ENCODE measurements at places on chromosomes 1 and 21.

- no peak for DNase-seq
- no peak overlapping the region for H3K27ac ChIP-seq
- H3K4me3 ChIP-seq, result no peak overlapping the region
- H3K4me1 ChIP-seq, result no peaks in the 10 kb centered on the region
Observed at GRCh38 chr1:3258386-3259003, 189.5 kb downstream of the PRDM16 start.

DNA sequence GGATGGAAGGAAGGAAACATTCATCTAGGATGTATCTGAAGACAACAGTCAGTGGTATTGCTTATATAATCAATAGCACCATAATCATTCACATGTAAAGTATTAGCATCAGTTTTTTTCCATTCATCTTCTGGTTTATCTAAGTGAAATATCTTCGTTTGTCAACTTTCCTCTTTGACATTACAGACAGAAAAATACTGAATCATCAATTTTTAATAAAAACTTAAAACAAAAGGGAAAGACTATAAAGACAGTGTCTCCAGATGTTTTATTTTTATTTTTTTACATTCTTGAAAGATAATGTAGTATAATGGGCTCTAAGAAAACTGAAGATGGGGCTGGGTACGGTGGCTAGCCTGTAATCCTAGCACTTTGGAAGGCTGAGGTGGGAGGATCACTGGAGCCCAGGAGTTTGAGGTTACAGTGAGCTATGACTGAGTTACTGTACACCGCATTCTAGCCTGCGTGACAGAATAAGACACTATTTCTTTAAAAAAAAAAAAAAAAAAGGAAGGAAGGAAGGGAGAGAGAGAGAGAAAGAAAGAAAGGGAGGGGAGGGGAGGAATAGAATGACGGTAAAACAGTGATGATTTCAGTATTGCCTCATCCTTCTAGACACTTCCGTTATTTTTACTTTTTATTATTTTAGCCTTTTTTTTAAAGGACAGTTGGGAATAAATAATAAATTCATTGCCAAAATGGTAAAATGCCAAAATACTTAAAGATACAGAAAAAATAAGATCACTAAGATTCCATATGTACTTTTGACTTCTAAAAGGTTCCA is 89.5 kb downstream of the NRIP1 start:
- no peaks in the 10 kb centered on the region for H3K4me1 ChIP-seq
- H3K27ac ChIP-seq, result no peak overlapping the region
- H3K36me3 ChIP-seq, result peaks cover 5% of the 10 kb centered on the region
- no peaks in the 10 kb centered on the region for H3K27me3 ChIP-seq
- H3K4me3 ChIP-seq, result no peak overlapping the region

DNA sequence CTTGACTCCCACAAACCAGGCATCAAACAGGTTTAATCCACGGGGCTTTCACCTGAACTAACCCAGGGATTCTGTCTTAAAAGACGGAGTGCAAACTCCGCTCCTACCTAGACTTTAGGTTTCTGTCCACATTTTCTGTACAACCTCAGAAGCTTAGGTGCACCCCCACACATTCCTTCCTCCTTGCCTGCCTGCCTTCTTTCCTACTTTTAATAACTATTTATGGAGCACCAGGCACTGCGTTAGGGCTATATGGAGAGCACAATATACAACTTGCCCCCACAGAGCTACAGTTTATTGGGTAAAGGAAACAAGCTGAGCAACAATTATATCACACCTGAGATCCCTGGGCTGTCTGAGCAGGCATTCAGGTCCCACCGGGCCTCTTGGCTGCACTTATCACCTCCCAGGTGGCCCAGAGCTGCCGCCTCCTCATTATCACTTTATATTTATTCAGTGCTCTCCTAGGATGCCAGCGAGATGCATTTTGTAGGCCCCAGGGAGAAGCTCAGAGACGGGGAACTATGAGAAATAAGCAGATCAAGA is 64.1 kb downstream of the DNTTIP2 start:
- H3K36me3 ChIP-seq, result no peaks in the 10 kb centered on the region
- H3K27ac ChIP-seq, result no peak overlapping the region
- no peak for DNase-seq
- H3K27me3 ChIP-seq, result no peaks in the 10 kb centered on the region
- H3K4me1 ChIP-seq, result peaks cover 22% of the 10 kb centered on the region

GRCh38 chr1:87004857-87005256 is 90.4 kb downstream of the HS2ST1 start:
- no peak for DNase-seq
- no peak overlapping the region for H3K27ac ChIP-seq
- H3K4me1 ChIP-seq, result no peaks in the 10 kb centered on the region
- no peaks in the 10 kb centered on the region for H3K36me3 ChIP-seq
- no peak overlapping the region for H3K4me3 ChIP-seq

DNA sequence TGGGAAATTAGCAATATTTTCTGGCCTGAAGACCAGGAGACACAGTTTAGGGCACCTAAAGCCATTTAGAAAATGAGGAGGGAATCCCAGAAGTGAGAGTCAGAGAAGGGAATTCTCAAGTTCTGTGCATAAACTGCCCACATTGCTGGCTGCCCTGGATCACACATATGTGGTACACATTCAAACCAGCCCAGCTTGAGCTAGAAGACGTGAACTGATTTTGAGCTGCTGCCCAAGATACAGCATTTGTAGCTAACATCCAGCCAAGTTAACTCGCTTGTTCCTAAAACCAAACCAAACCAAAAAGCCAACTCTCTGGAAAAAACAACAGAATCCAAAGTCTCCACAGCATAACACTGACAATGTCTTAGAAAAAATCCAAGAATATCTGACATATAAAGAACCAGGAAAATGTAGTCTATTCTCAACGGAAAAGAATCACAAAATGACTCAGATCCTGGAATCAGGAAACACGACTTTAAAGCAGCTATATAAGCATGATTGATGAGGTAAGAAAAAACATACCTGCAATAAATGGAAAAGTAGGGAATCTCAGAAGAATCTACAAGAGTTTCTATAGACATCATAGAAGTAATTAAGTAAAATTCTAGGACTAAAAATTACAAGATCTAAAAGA is 18.2 kb upstream of the QSOX1 start:
- no peak overlapping the region for H3K4me3 ChIP-seq
- DNase-seq, result no peak
- H3K27ac ChIP-seq, result no peak overlapping the region
- H3K4me1 ChIP-seq, result no peaks in the 10 kb centered on the region
- H3K27me3 ChIP-seq, result no peaks in the 10 kb centered on the region

DNA sequence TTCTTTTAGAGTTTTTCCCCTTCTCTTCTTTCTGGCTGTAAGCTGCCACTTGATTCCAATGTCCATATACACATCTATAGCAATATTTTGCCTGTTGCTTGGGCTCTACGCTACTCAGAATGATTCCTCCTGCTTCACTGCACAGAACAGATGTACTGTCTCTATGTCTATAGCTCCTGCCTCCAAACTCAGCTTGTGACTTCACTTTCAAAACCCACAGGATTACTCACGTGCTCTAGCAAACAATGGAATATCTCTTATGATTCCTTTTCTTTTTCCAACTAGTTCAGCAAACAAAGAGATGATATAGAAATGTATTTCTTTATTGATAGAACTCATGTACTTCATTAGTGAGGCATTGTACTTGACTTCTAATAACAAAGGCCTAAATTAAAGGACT is 80.5 kb upstream of the SOX13 start:
- H3K4me1 ChIP-seq, result no peaks in the 10 kb centered on the region
- no peak for DNase-seq
- peaks cover 4% of the 10 kb centered on the region for H3K27me3 ChIP-seq

- H3K36me3 ChIP-seq, result no peaks in the 10 kb centered on the region
- no peak for DNase-seq
- H3K4me1 ChIP-seq, result peaks cover 7% of the 10 kb centered on the region
- no peaks in the 10 kb centered on the region for H3K27me3 ChIP-seq
Observed at GRCh38 chr1:182795563-182796228, 6.1 kb downstream of the NPL start.

DNA sequence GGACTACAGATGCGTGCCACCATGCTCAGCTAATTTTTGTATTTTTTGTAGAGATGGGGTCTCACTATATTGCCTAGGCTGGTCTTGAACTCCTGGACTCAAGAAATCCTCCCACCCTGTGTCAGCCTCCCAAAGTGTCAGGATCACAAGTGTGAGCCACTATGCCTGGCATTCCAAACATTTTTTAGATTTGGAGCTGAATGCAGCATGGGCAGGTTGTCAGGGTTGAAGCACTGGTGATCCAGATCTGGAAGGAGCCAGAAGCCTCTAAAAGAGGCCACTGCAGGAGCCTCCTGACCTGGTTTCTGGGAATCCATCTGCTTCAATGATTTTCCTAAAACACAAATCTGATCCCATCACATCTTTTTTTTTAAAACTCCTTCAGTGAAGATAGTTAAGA is 1.8 kb upstream of the CTPS1 start:
- no peak for DNase-seq
- H3K4me3 ChIP-seq, result no peak overlapping the region
- no peak overlapping the region for H3K27ac ChIP-seq
- H3K4me1 ChIP-seq, result peaks cover 26% of the 10 kb centered on the region
- H3K36me3 ChIP-seq, result peaks cover 16% of the 10 kb centered on the region
- no peaks in the 10 kb centered on the region for H3K27me3 ChIP-seq

DNA sequence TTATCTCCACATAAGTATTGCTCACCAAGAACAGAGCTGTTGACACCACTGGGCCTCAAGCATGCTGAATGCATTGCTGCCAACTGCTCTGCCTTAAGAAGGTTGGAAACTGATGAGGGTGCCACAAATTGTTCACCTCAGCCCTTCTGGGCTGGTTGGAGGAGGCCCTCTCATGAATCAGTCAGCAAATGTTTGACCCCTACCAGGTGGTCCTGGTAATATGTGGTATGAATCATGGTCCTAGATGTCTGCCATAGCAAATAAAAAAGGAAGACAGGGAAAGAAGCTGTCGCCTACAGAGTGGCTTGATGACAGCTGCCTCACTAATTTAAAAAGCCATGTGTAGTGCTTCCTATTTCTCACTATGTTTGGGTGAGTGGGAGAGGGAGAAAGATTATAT is 12.2 kb downstream of the SPATA46 start:
- no peaks in the 10 kb centered on the region for H3K27me3 ChIP-seq
- H3K4me3 ChIP-seq, result no peak overlapping the region
- no peaks in the 10 kb centered on the region for H3K4me1 ChIP-seq
- H3K36me3 ChIP-seq, result no peaks in the 10 kb centered on the region
- no peak overlapping the region for H3K27ac ChIP-seq

DNA sequence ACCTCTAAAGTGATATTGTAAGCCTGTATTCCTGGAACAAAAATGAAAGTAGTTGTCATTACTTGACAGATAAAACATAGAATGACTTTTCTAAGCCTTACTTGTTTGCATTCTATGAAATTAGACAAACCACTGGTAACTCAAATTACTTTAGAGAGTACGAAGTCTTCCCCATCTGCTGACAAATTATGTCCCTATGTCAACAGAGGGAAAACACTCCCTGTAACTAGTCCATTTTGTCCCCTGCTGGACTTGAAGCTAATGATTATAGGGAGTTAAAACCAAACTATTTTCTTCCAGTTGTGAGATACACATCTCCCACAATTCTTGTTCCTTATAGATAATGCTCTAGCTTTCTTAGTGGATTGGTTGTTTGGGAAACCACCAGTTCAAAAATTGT is 39.6 kb downstream of the GREM2 start:
- H3K4me1 ChIP-seq, result peaks cover 23% of the 10 kb centered on the region
- no peak overlapping the region for H3K4me3 ChIP-seq
- DNase-seq, result no peak
- H3K27me3 ChIP-seq, result no peaks in the 10 kb centered on the region

- DNase-seq, result no peak
- no peak overlapping the region for H3K4me3 ChIP-seq
- H3K27ac ChIP-seq, result no peak overlapping the region
- no peaks in the 10 kb centered on the region for H3K27me3 ChIP-seq
Observed at GRCh38 chr1:182569939-182570610, 19.0 kb downstream of the RNASEL start.

- H3K27me3 ChIP-seq, result peaks cover 3% of the 10 kb centered on the region
- H3K4me1 ChIP-seq, result no peaks in the 10 kb centered on the region
- no peak overlapping the region for H3K27ac ChIP-seq
- H3K4me3 ChIP-seq, result no peak overlapping the region
Observed at GRCh38 chr1:47663286-47663685, 225.4 kb downstream of the FOXD2 start.

GRCh38 chr1:112743174-112744008 is 28.3 kb upstream of the PPM1J start:
- no peaks in the 10 kb centered on the region for H3K27me3 ChIP-seq
- no peaks in the 10 kb centered on the region for H3K36me3 ChIP-seq
- H3K27ac ChIP-seq, result no peak overlapping the region
- H3K4me1 ChIP-seq, result no peaks in the 10 kb centered on the region
- no peak for DNase-seq

GRCh38 chr21:41564871-41565274 is 56.9 kb upstream of the TMPRSS2 start:
- no peak for DNase-seq
- H3K4me1 ChIP-seq, result no peaks in the 10 kb centered on the region
- no peak overlapping the region for H3K4me3 ChIP-seq
- H3K27me3 ChIP-seq, result no peaks in the 10 kb centered on the region

- peaks cover 50% of the 10 kb centered on the region for H3K4me1 ChIP-seq
- H3K27me3 ChIP-seq, result no peaks in the 10 kb centered on the region
- H3K36me3 ChIP-seq, result no peaks in the 10 kb centered on the region
Observed at GRCh38 chr1:203274603-203275381, 30.5 kb upstream of the BTG2 start.

DNA sequence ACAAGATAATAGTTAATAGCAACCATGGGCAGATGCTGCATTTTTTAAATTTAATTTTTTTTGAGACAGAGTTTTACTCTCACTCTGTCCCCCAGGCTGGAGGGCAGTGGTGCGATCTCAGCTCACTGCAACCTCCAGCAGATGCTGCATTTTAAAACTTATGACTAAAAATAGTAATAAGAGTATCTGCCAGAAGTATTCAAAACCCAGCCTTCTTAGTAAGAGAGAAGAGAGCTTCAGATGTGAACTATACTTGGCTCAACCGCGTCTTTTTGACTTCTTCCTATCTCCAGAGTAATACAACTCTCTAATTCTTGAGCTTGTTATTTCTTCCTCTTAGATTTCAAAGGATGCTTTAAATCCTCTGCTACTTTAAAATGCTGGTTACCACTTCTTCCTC is 4.6 kb downstream of the RPS27 start:
- H3K36me3 ChIP-seq, result peaks cover 45% of the 10 kb centered on the region
- H3K27ac ChIP-seq, result no peak overlapping the region
- no peak for DNase-seq

- peaks cover 65% of the 10 kb centered on the region for H3K36me3 ChIP-seq
- no peak overlapping the region for H3K27ac ChIP-seq
- DNase-seq, result no peak
- no peaks in the 10 kb centered on the region for H3K4me1 ChIP-seq
Observed at GRCh38 chr1:227749225-227749624, 14.0 kb downstream of the SNAP47 start.

Data from DND-41 (cell line).